ENCODE measurements at places on chromosomes 4 and X. TPM values are rescaled to one million over a fixed set of nuclear protein-coding genes. Genes with fewer than 3 reads are reported as not detected.

DNA sequence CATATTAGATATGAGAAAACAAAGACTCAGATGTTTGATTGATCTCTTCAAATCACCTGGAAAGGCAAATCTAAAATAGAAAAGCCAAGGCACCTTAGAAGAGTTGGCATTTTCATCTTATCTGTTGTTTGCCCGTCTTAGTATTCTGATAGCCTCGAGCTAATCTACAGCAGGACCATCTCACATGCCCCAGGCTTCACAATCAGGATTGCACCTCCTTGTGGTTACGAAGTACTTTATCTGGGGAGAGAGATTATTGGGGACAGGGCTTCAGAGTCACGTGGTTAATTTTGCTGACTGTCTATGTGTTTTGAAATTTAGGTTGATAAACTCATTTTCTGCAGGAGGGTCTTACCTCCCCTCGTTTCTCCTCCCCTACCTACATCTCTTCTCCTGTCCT is 313.1 kb upstream of the ANXA10 start:
- no peak for DNase-seq

DNA sequence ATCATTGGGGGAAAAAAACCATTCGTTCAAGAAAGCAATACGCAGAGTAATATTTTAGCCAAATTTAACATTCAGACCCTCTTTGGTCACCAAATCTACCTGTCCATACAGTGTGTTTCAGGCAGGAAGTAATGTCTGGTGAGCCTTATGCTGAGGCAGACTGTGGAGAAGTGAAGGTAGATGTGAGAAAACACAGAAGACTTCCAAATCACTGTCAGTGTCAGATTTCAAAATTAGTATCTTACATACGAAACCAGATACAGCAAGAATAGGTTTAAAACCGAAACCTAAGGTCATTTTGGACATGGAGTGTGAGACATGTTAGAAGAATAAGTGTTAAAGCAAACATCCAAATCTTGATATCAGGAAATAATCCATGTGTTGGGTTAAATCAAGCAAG is 664.5 kb upstream of the HTR2C start:
- no peak for DNase-seq

- DNase-seq = no peak
Observed at GRCh38 chr4:23219779-23220408, 527.2 kb downstream of the GBA3 start.

DNA sequence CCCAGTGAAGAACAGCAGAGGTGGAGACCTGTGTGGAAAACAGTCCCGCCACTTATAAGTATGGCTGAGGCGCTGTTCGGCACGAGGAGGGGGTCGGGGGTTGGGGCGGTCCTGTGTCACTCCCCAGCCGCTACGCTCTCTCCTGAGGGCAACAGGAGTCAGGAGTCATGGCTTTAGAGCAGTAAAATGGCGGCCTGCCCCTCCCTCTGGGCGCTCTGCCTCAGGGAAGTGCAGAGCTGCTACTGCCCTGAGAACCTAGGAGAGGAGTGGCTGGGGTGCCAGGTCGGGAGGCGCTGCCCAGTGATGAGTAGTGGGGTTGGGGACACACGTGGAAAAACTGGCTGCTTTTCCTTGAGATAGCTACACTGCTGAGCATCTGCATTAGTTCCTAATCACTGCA is 551.2 kb upstream of the AMOT start:
- DNase-seq = no peak

GRCh38 chr4:152310257-152310656 is 225.6 kb downstream of the FBXW7 start:
- DNase-seq = peak; percentile 88

DNA sequence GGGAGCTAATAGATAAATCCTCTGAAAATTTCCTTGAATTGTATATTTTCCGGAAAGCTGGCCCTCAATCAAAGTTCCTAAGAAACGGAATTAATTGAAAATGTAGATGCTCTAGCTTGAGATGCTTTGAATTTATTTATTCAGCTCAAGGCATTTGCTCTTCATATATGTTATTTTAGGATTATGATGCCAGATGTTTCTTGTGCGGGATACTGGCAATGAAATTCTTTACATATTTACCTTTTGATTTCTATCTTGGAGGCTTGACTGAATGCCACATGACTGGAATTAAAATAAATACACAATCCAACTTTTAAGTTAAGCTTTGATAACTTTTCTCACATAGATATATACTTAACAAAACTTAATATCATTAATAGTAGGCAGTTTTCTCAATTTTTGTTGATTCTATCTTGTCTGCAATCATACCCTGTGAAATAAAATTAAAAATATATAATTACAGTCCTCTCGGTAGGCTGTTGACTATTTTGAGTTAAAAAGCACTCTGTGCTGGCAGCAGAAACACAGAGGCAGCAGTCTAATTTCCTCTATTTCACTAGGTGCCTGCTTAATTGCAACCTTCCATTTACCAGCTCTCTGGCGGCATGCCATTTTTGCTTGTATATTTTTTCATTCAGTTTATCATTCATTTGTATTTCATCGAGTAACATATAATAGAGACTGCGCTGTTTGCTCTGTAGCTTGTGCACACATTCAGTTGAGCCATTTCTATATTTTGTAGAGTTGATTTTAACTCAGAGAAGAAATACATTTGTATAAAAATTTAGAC is 991.5 kb downstream of the ADGRL3 start:
- DNase-seq = no peak

GRCh38 chr4:184237612-184238011 is 19.9 kb upstream of the ENPP6 start:
- DNase-seq = no peak

- DNase-seq = no peak
Observed at GRCh38 chrX:107758231-107758766, 17.3 kb downstream of the TSC22D3 start.

DNA sequence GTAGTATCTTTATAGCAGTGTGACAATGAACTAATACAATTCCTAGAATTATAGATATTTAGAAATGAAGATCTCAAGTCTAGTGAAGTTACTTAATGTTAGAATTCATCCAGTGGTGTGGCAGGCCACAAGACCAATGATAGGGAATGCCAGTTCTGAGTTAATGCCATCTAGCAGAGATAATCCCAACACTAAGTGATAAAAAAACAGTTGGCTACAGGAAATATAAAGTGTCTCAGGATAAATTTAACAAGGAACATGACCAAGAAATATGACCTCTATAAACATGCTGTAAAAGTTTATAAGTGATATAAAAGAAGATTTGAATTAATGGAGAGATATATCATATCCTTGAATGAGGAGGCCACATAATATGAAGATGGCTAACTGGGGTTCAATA is 1790.5 kb upstream of the ADGRL3 start:
- no peak for DNase-seq

DNA sequence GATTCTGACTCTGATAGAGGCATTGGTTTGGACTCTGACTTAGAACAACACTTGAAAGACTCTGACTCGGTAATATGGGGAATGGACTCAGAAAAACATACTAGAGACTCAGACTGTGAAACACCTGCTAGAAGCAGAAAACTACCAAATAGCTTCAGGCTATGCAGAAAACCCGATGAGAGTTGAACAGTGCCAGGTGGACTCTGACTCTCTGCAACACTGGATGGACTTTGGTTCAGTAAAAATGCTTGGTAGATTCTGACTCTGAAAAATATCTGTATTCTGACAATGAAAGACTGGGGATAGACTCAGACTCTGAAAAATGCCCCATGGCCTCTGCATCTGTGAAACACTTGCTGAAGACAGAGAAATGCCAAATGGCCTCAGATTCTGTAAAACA is 215.1 kb upstream of the HDX start:
- DNase-seq = no peak

GRCh38 chr4:128060121-128060698 is 902 bp upstream of the LARP1B start:
- no peak for DNase-seq

DNA sequence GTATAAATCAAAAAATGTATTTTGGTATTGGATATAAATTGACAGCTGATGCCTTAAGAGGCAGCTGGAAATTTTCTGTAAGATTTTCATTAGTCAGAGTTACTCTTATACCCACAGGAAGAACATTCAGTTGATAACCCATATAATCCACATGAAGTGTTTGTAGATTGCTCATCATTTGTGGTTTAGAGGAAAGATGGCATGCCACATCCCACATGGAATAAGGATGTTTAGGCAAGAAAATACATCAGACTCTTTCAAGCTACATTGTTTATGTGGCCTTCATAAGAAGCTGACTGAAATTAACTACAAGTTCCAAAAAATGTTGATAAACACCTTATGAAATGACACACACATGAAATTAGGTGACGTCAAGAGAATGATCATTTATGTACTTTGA is 56.6 kb downstream of the AREG start:
- DNase-seq = peak; percentile 84

- DNase-seq = no peak
Observed at GRCh38 chrX:15073313-15073712, 196.6 kb downstream of the ASB9 start.

DNA sequence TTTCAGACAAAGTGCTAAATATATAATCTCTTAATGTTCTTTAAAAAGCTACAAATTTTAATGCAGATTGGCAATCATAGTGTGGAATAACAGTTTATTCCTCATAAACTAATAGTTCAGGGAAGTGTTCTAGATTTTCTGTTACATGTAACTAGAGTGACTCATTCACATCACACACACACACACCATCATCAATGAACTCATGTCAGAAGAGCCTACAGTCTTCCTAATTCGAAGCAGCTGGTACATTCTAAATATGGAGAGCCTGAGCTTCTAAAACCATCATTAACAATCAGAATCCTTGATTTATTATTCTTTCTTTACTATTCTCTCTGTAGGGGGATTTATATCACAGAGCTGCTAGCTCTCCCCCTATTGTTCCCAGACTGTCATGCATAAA is 49.6 kb downstream of the DKK2 start:
- DNase-seq = peak; percentile 14

- DNase-seq = peak; percentile 19
Observed at GRCh38 chr4:153466081-153466948, at the start of gene TMEM131L. TSS of gene TMEM131L (plus strand) at chr4:153466360. CDS start at chr4:153466398, 38 bp downstream.

DNA sequence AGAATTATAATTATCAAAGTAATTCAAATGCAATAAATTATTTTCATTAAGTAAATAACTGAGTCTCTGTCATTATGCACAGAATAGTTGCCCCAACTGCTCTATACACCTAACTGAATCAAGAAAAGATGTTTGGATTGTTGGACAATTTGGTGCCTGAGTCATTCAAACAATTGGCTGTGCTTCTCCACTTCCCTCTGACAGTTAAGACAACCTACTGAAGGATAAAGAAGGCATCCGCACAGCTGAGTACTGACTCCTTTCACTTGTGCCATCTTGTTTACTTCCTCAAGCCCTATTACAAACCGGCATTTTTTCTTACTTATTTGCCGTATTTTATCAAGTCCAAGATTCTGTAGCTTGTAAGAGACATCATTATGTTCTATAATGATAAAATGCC is 110.6 kb upstream of the C1QTNF7 start:
- DNase-seq = no peak

DNA sequence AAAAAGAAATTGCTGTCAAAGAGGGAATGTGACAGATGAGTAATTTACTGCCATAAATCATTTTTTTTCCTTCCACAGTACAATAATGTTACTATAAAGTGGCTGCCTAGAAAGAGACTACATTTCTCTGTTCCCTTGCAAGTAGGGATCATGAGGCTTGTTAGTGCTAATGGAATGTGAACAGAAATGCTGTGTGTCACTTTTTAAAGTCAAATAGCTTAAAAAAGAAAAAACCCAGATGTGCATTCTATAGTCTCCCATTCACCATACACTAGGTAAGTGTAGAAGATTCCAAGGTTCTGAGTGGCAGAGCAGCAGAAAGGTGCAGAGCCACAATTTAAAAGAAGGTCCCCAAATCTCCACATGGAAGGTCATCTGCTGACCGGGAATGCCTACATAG is 328.4 kb downstream of the CAMK2D start:
- DNase-seq = no peak

DNA sequence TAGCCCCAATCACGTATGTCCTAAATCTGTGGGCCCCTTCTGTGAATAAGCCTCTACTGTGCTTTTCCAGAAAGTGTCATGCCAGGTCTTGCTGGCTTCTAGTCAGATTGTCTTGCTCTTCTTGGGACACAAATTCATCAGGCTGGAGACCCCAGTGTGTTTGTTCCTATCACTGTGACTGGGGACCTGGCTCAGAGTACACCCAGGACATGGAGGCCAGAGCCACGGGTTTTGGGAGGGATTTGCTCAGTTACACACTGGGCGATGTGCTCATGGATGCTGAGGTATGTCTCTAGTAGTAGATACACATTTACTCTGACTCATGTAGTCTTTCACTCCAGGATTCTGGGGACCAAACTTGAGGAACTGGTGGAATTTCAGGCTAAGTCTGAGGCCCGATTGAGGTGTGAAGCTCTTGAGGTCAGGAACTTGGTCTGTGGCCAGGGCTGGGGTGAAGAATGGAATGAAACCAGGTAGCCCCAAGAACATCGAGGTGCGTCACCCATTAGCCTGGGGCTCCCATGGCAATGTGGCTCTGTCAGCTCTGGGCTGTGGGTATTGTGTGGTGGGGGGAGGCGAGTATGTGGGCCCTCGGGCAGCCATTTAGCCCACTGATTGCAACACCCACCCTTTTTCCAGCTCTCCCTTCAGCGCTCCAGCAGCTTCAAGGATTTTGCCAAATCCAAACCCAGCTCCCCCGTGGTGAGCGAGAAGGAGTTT is 7.7 kb downstream of the SASH3 start:
- DNase-seq = no peak

DNA sequence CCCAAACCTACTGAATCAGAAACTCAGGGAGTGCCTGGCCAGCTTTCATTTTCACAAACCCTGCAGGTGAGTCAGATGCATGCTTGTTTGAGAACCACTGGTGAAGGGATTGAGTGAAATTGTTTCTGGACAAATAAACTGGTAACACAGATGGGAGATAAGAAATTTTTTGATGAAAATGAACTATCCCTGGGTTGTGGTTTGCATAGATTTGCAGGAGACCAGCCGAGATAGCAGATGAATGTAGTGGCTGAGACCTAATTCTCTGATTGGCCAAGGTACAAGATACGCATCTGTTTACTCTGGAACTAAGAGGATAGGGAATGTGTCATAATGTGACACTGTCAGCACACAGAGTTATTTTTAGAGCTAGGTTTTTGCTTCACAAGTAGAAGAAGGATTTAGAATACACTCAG is 117.8 kb upstream of the NOCT start:
- DNase-seq = peak; percentile 97

DNA sequence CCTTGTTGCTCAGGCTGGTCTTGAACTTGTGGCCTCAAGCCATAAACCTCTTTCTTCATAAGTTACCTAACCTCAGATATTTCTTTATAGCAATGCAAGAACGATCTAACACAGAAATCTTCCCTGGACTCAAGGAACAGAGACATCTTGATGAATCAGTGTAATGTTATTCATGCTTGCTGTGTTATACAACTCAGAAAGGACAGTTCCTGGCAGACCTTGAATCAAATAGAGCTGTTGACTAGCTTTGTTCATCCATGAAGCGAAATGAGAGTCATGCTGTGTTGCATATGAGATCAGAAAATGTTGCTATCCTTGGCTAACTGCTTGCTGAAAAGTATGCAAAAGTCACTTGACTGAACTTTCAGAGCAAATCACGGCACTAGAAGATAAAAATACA is 72.6 kb upstream of the ARHGAP24 start:
- peak; percentile 86 for DNase-seq

Gene TMPRSS11B
- not detected for total RNA-seq

Gene NOCT
- 23.5 TPM for total RNA-seq

Gene TRIM75
- total RNA-seq = not detected

Gene FREM3
- total RNA-seq = not detected

Gene AMTN
- not detected for total RNA-seq

Gene DOK7
- not detected for total RNA-seq

Gene SLC9B1
- total RNA-seq = 0.26 TPM

Gene ACE2
- total RNA-seq = not detected

Gene CXorf49B
- total RNA-seq = not detected

Gene F11
- not detected for total RNA-seq

Gene APLN
- total RNA-seq = not detected

Gene CXCL11
- total RNA-seq = not detected

Gene VSIG4
- total RNA-seq = not detected

Gene CCNQ
- total RNA-seq = 32.6 TPM

Gene RBMX2
- 20.5 TPM for total RNA-seq

Data from HFFc6 (cell line).